ENCODE measurements at places on chromosomes 16 and 17. TPM values are rescaled to one million over a fixed set of nuclear protein-coding genes. Genes with fewer than 3 reads are reported as not detected.

DNA sequence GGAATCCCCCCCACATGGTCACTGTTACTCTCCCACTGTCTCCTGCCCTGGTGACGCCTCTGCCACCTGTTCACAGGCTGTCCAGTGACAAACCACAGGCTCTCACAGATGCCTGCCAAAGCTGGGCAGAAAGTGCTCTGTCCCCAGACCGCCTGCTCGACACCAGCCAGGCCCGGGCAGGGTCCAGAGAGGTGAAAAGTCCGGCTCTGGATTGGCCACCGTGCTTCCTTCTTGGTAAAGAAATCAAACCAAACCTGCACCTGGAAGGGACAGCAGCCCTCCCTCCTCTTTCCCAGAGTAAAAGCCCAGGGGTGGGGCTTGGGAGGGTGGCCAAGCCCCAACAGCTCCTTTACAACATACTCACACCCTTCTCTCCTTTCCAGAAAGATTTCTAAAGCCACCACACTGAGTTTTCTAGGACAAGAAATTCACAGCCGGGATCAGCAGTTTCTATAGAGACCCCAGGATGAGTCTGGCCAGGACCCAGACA, 6.2 kb downstream of the PCGF2 start:
- peaks cover 11% of the 10 kb centered on the region for H3K36me3 ChIP-seq
- no peaks in the 10 kb centered on the region for H3K27me3 ChIP-seq
- no peak overlapping the region for H3K4me3 ChIP-seq
- H3K4me1 ChIP-seq: peaks cover 28% of the 10 kb centered on the region
- DNase-seq: no peak
- peak overlapping the region; percentile 50 for H3K27ac ChIP-seq

- peak overlapping the region; percentile 36 for H3K27ac ChIP-seq
- DNase-seq: peak; percentile 81
- no peaks in the 10 kb centered on the region for H3K27me3 ChIP-seq
Observed at GRCh38 chr16:1543085-1543896, 9.8 kb downstream of the TMEM204 start.

DNA sequence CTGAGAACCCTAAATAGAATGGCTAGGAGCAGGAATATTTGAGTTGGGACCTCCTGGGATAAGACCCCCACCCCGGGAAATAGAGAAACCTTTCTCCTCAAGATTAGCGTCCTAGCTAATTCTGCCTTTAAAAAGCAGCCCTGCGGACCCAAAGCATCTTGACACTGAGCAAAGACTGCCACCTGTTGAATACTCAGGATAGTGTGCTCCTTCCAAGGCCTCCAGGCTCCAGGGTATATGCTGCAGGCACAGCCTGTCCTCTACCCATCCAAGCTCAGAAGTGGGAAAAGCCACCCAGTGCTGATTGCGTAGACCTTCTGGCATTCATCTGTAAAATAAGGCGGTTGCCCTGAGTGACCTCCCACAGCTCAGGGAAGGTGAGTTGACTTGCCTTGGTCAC, 456.2 kb upstream of the DYNLRB2 start:
- peak; percentile 29 for DNase-seq
- H3K36me3 ChIP-seq: no peaks in the 10 kb centered on the region
- H3K27ac ChIP-seq: no peak overlapping the region
- H3K4me1 ChIP-seq: no peaks in the 10 kb centered on the region
- H3K4me3 ChIP-seq: no peak overlapping the region
- no peaks in the 10 kb centered on the region for H3K27me3 ChIP-seq

DNA sequence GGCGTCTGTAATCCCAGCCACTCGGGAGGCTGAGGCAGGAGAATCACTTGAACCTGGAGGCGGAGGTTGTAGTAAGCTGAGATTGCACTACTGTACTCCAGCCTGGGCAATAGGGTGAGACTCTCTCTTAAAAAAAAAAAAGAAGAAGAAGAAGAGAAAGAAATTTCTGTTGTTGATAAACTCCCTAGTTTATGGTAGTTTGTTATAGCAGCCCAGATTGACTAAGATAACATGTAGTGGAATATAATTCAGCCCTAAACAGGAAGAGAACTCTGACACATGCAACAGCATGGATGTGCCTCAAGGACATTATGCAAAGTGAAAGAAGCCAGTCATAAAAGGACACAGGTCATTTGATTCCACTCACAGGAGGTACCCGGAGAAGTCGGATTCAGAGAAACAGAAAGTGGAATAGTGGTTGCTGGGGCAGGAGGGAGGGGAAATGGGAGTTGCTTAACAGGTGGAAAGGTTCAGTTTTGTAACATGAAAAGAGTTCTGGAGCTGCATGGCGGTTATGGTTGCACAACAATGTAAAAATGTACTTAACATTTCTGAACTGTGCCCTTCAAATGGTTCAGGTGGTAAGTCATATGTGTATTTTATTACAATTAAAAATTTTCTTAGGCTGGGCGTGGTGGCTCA, 26.0 kb upstream of the PRM1 start:
- no peak for DNase-seq
- H3K4me3 ChIP-seq: no peak overlapping the region
- H3K27ac ChIP-seq: no peak overlapping the region
- H3K4me1 ChIP-seq: peaks cover 8% of the 10 kb centered on the region
- no peaks in the 10 kb centered on the region for H3K27me3 ChIP-seq

DNA sequence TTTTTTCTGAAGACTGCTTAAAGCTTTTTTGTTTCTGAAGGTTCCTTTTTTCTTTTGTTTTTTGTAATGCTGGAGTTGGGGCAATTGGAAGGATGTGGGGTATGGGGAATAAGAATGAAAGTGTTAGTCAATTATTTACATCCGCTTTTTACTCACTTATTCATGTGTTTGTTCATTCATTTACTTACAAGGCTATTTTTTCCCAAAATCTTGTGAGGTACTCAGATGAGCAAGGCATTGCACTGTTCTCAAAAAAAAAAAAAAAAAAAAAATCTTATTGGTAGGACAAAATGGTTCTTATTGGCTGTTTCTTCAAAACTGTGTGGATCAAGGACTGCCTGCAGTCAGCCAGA, 55.7 kb downstream of the PLD6 start:
- peaks cover 47% of the 10 kb centered on the region for H3K36me3 ChIP-seq
- H3K27me3 ChIP-seq: no peaks in the 10 kb centered on the region
- H3K27ac ChIP-seq: peak overlapping the region; percentile 84
- peaks cover 33% of the 10 kb centered on the region for H3K4me1 ChIP-seq
- H3K4me3 ChIP-seq: no peak overlapping the region
- DNase-seq: no peak

GRCh38 chr17:78668847-78669246, 91.7 kb upstream of the DNAH17 start:
- DNase-seq: no peak
- H3K4me1 ChIP-seq: peaks cover 4% of the 10 kb centered on the region
- no peak overlapping the region for H3K27ac ChIP-seq
- H3K27me3 ChIP-seq: no peaks in the 10 kb centered on the region

DNA sequence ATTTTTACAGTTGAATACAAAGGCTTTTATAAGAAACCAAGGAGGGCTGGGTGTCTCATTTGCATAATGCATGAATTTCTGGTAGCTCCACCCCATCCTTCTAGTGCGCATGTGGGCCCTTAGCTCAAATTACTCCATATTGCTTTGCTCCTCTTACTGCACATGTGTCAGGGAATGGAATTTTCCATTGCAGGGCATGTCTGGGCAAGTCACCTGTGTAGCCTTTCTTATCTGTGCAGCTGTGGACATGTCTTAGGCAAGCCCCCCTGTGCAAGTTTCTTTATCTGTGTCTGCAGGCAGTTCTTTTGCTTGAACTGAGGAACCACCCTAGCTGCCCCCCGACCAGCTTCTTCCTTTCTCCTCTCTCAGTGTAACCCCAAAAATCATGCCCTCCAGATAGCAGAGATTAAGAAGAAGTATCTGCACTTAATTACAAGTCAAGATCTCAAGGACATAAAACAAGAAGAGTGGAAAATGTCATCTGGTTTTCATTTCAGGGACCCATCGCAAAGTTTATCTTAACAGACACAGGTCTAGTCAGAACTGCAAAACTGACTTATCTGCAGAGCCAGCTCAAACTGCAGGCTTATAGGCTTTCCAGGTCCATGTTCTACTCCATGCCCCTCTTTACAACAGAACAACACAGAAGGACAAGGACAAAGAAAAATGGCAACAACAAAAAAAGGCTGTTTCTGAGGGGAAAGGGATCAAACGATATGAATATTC, 137.9 kb upstream of the HS3ST4 start:
- H3K27ac ChIP-seq: no peak overlapping the region
- DNase-seq: no peak
- no peak overlapping the region for H3K4me3 ChIP-seq
- H3K36me3 ChIP-seq: no peaks in the 10 kb centered on the region
- no peaks in the 10 kb centered on the region for H3K4me1 ChIP-seq

DNA sequence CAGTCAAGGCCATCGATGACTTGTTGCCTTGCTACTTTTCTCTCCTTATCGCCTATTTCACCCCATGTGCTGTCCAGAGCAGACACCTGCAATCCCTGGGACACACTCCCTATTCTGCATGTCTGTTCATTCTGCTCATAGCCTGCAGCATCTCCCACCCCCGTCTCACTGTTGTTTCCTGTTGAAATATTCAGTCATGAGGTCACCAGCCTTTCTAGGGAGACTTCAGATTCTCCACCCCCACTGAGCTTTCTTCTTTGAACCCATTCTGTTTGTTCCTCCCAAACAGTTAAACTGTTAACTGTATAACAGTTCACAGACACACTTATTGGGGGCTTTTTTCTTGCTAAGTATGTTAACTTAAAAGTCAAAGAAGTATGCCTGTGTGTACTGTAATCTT, 94.4 kb downstream of the AATF start:
- DNase-seq: no peak
- no peaks in the 10 kb centered on the region for H3K27me3 ChIP-seq
- H3K4me1 ChIP-seq: peaks cover 12% of the 10 kb centered on the region
- peaks cover 3% of the 10 kb centered on the region for H3K36me3 ChIP-seq
- no peak overlapping the region for H3K27ac ChIP-seq

DNA sequence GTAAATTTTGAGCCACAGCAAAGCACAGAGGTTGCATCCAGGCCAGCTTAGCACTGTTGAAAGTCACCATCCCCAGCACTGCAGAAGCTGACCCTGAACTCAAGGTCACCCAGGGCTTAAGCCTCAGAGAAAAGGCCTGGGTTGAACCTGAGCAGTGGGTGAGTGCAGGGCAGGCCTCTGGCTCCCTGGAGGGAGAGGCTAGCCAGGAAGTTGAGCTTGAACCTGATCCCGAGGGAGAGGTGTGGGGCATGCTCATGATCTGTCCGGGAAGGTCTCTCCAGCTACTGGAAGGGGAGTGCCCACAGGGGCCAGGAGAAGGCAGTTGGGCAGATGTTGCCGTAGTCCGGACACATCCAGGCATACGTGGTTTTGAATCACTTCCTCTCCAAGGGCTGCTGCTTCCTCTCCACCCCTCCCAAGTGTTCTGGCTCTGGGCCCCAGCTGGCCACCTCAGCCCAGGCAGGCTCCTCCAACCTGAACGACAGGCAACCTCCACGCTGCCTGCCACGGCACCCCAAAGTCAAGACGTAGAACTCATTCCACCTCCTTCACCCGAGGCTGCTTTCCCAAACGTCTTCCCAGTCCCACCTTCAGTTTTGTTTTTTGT, 18.4 kb downstream of the CARHSP1 start:
- H3K27me3 ChIP-seq: no peaks in the 10 kb centered on the region
- H3K4me1 ChIP-seq: peaks cover 33% of the 10 kb centered on the region

DNA sequence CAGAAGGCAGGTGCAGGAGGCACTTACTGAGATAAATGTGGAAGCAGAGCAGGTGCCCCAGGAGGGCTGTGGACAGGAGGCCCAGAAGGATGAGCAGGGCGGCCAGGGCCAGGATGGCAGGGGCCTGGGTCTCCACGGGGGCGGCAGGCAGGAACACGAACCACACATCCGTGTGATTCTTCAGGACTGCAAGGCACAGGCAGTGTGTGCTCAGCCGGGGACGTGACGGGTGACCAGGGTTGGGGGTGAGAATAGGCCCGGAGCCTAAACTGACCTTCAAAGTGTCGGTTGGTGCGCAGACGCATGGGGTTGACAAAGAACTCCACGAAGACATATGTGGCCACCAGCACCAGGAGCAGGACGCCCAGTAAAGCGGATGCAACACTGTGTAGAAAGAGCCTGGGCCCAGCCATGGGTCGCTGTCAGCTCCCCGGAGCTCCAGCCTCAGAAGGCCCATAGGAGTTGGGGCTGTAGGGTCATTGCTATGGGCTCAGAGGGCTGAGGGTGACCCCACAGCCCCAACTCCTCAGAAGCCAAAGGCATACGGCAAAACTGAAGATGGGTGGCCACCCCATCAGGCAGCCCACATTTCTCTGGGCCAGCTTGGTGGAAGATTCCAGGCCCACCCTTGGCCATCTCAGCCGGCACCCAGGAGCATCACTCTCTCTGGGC, 5.4 kb upstream of the TPPP3 start:
- no peak overlapping the region for H3K4me3 ChIP-seq
- H3K27me3 ChIP-seq: peaks cover 3% of the 10 kb centered on the region
- H3K4me1 ChIP-seq: peaks cover 17% of the 10 kb centered on the region
- H3K27ac ChIP-seq: no peak overlapping the region
- no peak for DNase-seq

DNA sequence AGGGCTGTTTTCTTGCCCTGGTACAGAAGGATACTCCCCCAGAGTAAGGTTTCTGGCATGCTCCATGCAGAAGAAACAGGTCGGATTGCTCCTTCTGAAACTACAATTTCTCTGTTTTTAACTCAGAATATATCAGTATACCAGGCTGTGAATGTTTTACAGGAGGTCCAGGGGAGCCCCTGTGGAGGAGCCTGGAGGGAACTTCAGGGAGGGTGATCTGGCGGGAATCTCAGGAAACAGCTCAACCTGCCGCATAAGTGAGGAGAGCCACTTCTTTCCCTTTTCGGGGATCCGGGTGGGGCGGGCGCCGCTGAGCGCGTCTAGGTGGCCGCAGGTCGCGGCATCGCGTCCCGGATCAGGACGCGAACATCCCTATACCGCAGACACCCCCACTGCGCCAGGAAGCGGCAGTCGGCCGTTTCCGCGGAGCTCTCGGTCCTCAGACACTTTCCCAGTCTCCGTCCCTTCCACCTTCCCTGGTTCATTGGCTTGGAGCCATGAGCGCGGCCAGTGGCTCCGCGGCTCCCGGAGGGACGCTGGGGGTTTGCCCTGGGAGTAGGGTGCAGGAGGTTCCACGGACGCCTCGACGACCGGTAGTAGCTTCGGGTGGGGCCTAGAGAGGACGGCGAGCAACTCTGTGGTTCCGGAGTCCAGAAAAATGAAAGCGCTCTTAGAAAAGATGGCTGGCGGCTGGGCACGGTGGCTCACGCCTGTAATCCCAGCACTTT, 3.1 kb upstream of the ZNF764 start:
- H3K27me3 ChIP-seq: no peaks in the 10 kb centered on the region
- H3K4me3 ChIP-seq: no peak overlapping the region
- H3K27ac ChIP-seq: no peak overlapping the region
- DNase-seq: no peak
- H3K4me1 ChIP-seq: peaks cover 7% of the 10 kb centered on the region

GRCh38 chr16:51143196-51143977, 7.7 kb downstream of the SALL1 start:
- H3K27ac ChIP-seq: no peak overlapping the region
- peaks cover 4% of the 10 kb centered on the region for H3K36me3 ChIP-seq
- H3K27me3 ChIP-seq: no peaks in the 10 kb centered on the region
- H3K4me1 ChIP-seq: peaks cover 20% of the 10 kb centered on the region

GRCh38 chr17:9924735-9925191, 19.7 kb upstream of the RCVRN start:
- H3K4me3 ChIP-seq: no peak overlapping the region
- H3K27ac ChIP-seq: no peak overlapping the region
- peak; percentile 39 for DNase-seq
- H3K36me3 ChIP-seq: no peaks in the 10 kb centered on the region

The GNPTG gene
- 60.5 TPM for total RNA-seq

The CCL16 gene
- total RNA-seq: not detected

The CACNG1 gene
- total RNA-seq: not detected

Data from astrocyte (in vitro differentiated cells and primary cell).